ENCODE measurements at places on chromosomes 11 and 22. TPM values are rescaled to one million over a fixed set of nuclear protein-coding genes. Genes with fewer than 3 reads are reported as not detected.

SDHAF2 gene
- 35.5 TPM for total RNA-seq

ZBTB16 gene
- 0.36 TPM for total RNA-seq

FADS2 gene
- total RNA-seq = 180 TPM

OR51I1 gene
- total RNA-seq = not detected

CCDC117 gene
- total RNA-seq = 13.5 TPM

SLC1A2 gene
- total RNA-seq = 0.14 TPM

CNGA4 gene
- 0.31 TPM for total RNA-seq

CECR2 gene
- total RNA-seq = 15.7 TPM

SHISAL1 gene
- 0.26 TPM for total RNA-seq

ADAMTS8 gene
- total RNA-seq = 0.20 TPM

HSPB2 gene
- total RNA-seq = not detected

MAML2 gene
- total RNA-seq = 27.1 TPM

All from astrocyte (in vitro differentiated cells and primary cell).